NCI-H1694 (cell line): ENCODE measurements at places on chromosomes 1 and 21.

DNA sequence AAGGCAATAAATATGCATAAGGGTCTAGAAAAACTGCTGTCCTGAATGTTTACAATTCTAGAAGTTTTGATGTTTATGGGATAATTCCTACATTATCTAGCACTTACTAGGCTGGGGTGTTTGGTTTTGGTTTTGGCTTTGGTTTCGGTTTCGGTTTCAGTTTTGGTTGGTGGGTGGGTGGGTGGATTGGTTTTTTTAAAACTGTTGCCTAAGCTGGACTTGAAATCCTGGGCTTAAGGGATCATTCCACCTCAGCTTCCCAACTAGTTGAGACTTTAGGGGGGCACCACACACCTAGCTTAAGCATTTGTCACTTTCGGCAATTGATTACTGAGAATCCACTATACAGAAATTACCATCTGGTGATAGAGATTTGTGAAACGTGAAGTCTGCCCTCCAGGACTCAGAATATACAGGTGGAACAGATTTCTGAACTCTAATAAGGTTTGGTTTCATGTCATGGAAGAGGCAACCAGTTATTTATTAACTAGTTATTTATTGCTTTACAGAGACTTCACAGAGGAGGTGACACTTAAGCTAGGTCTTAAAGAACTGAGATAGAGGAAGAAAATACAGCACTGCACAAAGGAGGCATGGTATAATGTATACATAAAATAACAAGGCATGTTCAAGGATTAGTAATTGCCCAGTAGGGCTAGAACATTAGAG, 69.6 kb downstream of the PIK3R3 start:
- no peak for DNase-seq

DNA sequence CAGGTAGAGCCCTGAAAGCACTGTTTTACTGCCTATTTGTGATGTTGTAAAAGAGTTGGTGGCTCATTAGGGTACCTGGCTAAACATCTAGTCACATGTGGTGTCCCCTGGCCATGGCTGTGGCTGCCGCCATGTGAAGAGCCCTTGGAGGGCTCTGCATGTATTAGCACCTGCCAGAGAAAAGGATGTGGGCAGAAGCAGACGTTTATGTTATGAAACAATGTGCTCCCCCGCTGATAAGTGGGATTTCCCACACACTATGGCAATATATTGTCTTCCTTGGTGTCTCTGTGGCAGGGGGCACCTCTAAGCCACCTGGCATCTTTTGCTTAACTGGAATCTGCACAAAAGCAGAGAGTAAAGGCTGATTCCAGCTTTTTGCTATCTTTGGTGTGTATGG, 9.6 kb downstream of the TENT5C start:
- DNase-seq: no peak

GRCh38 chr1:72524021-72524420, 241.7 kb upstream of the NEGR1 start:
- DNase-seq: no peak

GRCh38 chr1:229155472-229155871, 115.4 kb upstream of the RAB4A start:
- DNase-seq: no peak

GRCh38 chr1:28428990-28429520, 59.5 kb downstream of the PHACTR4 start:
- no peak for DNase-seq
